ENCODE measurements at places on chromosomes 12 and 14.

DNA sequence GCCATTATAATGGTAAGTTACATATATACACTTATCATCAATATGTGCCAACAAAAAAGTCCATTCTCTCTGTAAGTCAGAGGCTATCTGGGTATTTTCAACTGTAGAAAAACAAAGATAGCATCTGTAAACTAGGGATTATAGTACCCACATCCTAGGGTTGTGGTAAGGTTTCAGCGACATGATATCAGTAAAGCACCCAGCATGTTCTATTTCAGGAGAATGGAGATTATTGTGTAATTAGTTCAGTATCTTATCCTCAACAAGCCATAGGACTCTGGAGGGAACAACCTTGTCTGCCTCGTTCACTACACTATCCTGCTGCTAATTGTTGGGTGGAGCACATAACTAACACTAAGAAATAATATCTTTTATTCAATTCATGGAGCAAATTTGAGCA is 19.7 kb upstream of the CKAP4 start:
- DNase-seq: no peak

- DNase-seq: no peak
Observed at GRCh38 chr12:56897844-56898361, 36.3 kb downstream of the SDR9C7 start.

DNA sequence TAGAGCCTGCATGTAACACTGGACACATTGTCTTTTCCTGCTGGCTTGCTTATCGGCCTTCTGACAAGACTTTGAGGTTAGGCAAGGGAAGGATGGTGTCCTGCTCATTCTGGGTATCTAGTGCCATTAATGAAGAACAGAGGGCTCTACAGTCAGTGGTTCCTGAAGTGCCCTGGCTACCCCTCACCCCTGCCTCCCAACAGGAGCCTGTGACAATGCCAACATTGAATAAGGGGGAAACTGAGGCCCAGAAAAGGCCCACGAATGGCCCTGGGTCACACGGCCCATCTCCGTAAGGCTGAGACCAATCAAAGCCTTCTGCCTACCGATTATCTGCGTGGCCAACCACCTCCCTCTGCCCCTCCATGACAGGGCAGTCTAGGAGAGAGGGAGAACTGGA is 2.1 kb downstream of the IFI27L2 start:
- no peak for DNase-seq

DNA sequence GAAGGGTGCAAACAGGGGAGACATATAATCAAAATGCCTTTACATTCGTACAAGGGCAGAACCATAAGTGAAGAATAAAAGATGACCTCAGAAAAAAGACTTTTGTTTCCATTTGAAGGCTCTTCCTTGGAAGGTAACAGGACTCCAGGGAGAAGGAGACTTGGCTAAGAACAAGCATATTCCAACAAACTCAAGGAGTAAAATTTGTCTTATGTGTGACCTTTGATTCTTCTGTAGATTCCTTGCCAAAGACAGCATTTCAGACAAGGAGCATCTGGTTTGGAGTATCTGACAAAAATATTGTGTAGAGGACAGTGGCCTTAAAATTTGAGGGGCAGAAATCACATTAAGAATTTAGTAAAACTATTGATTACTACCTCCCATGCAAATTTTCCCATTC is 991.9 kb downstream of the FLRT2 start:
- no peak for DNase-seq

GRCh38 chr14:51093371-51094281 is 1.3 kb downstream of the TRIM9 start:
- peak; percentile 25 for DNase-seq

- no peak for DNase-seq
Observed at GRCh38 chr14:74414403-74415114, 11.5 kb downstream of the SYNDIG1L start.

- no peak for DNase-seq
Observed at GRCh38 chr14:53190938-53191337, 37.8 kb upstream of the DDHD1 start.

- no peak for DNase-seq
Observed at GRCh38 chr12:116303929-116304328, 26.4 kb upstream of the MED13L start.

- peak; percentile 53 for DNase-seq
Observed at GRCh38 chr12:93502802-93503623, 35.7 kb downstream of the MRPL42 start.

DNA sequence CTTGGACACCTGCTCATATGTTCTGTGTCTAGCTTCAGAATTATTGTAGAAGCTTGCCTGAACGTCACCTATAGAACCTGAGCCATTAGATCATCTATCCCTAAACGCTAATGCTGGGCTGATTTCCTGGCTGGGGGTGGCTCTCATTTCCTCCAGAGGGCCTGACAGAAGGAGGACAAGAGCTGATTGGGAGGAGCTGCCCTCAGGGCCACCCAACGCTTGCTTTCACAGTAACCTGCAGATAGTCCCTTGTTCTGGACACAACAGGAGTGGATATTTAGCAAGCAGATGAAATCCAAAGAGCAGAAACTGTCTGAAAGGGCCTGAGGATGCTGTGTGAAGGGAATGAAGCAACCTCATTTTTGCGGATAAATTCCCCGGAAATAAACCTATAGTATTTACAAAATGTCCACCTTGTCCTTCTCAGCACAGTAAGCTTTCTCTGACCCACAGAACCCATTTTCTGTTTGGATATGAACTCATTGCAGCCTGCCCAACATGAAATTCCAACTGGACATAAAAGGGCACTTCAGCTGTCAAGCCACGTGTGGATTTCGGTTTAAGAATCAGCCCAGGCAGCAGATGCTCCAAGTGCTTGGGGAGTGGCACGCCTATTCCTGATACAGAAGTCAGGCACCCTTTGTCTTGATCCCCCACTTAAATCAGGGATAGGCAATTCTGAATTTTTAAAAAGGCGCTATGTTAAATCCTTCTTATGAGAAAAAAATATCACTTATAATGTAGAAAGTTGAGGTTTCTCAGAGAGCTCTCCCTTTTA is 32.8 kb upstream of the TUBA1C start:
- no peak for DNase-seq

- DNase-seq: no peak
Observed at GRCh38 chr12:63989301-63989845, 144.9 kb downstream of the SRGAP1 start.

- DNase-seq: no peak
Observed at GRCh38 chr12:26369588-26369987, 174.2 kb downstream of the SSPN start.

DNA sequence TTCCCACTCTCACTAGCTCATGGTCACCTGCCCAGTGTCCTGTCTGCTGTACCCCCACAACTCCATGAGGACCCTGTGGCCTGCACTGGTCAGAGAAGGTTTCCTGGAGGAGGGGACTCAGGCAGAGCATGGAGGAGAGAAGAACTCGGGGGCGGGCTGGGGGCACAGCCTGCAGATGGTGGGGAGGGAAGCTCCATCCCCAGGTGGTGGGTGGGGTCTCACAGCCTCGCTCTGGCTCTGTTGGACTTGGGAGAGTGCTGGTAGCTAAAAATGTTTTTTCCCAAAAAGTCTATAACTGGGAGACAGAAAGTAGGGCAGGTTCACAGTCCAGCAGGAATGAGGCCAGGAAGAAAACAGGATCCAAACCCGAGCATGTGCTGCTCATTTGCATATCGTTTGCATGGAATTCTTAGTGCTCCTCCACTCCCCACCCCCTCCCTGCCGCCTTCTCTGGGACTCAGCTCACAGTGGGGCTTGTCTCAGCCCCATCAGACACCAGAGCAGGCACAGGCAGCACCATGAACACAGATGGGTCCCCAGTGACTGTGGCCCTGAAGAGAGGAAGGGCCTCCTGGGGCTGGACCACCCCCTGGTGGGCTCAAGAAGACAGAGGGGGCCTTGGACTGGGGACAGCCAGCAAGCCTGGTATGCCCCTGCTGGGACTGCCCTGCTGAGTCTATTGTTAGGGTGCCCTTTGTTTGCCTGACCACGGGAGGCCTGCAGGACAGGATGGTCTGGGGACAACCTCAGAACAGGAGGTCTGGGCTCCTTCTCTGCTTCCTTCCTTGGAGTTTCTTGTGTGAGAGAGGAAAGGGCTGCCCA is 67.0 kb upstream of the SFSWAP start:
- no peak for DNase-seq

- no peak for DNase-seq
Observed at GRCh38 chr14:50010752-50011151, 105.6 kb downstream of the VCPKMT start.

DNA sequence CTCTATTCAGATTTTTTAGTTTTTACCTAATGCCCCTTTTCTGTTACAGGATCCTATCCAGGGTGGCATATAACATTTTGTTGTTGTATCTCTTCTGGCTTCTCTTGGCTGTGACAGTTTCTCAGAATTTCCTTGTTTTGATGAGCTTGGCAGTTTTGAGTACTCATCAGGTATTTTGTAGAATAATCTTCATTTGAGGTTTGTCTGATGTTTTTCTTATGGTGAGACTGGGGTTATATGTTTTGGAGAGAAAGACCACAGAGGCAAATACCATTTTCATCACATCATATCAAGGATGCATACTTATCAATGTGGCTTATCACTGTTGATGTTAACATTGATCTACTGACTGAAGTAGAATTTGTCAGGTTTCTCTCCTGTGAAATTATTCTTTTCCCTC is 14.0 kb upstream of the LYZ start:
- peak; percentile 5 for DNase-seq

Data from CD4-positive, alpha-beta T cell treated with Interleukin-6 at 100 ng/mL for 8 hours (primary cell).